Stomach (tissue), 19 donors: ENCODE measurements at places on chromosomes 1 and 21.

GRCh38 chr1:205534444-205534985, 30.0 kb downstream of the CDK18 start:
- DNase-seq = no peak
- no peaks in the 10 kb centered on the region for H3K27me3 ChIP-seq
- no peak overlapping the region for H3K4me3 ChIP-seq

DNA sequence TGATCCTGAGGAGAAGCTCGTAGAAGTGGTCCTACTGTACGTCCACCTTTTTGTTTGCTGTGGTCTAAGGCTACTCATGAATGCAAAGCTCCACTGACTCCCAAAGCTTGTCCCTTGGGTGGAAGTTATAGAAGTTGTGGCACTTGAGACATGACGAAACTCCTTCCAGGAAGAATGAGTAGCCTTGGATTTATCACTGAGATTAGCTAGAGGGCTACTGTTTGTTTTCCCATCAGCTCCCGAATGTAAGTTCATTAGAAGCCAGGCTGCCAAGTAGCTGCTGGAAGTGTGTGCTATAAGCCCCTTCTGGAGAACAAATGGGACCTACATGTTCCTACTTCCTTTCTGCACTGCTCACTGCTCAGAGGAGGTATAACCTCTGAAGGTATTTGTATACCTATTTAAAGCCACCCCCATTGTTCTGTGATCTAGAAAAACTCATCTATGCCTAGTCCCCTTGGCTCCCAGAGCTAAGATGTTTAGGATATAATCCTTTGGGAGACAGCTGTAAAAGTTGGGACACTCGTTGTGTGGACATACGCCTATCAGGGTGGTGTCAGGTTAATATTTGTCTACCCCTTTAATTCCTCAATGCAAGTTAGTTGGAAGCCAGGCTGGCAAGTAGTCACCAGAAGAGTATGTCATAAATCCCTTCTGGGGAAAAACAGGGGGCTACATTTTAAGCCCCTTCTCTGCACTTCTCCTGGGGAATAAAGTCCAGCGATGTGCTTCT, 72.9 kb downstream of the SCMH1 start:
- H3K4me1 ChIP-seq = no peaks in the 10 kb centered on the region
- no peak overlapping the region for H3K4me3 ChIP-seq
- peaks cover 6% of the 10 kb centered on the region for H3K36me3 ChIP-seq
- DNase-seq = no peak
- no peaks in the 10 kb centered on the region for H3K27me3 ChIP-seq
- no peak overlapping the region for H3K27ac ChIP-seq

- H3K27ac ChIP-seq = no peak overlapping the region
- H3K27me3 ChIP-seq = no peaks in the 10 kb centered on the region
- no peak overlapping the region for H3K4me3 ChIP-seq
- no peaks in the 10 kb centered on the region for H3K4me1 ChIP-seq
- no peaks in the 10 kb centered on the region for H3K36me3 ChIP-seq
Measured at GRCh38 chr1:170407581-170407980, 124.4 kb upstream of the GORAB start.

DNA sequence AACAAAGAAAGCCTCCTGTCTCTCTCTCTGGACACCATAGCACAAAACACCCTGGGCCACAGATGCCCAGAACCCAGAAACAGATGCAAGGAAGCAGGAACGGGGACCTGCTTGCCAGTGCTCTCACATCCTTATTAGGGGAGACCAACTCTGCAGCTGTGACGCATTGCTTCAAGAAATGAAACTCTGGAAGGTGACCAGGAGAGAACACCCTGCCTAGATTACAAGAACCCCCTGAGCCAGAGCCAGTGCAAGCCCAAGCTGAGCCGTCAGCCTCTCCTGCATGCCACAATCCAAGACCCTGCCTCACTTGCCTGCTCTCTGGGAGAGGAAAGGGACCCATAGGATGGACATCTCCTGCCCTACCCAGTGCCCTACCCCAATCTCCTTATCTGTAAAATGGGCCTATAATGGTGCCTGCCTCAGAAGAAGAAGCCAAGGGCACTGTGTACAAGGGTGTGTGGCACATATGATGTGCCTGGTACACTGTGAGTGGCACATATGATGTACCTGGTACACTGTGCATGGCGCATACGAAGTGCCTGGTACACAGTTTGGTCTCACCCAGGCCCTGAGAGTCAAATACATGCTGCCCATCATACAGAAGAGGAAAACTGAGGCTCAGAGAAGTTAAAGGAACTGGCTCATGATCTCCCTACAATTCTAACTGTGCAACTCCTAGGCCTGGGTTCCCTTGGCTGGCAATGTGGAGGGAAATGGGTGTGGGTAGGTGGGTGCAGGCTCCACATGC, 16.8 kb upstream of the FAM131C start:
- H3K27ac ChIP-seq = no peak overlapping the region
- no peaks in the 10 kb centered on the region for H3K27me3 ChIP-seq
- H3K4me1 ChIP-seq = no peaks in the 10 kb centered on the region
- no peak for DNase-seq
- H3K36me3 ChIP-seq = no peaks in the 10 kb centered on the region

GRCh38 chr1:101064697-101065096, 39.1 kb upstream of the DPH5 start:
- H3K27ac ChIP-seq = no peak overlapping the region
- DNase-seq = no peak
- H3K4me3 ChIP-seq = no peak overlapping the region
- no peaks in the 10 kb centered on the region for H3K27me3 ChIP-seq
- no peaks in the 10 kb centered on the region for H3K36me3 ChIP-seq
